ENCODE measurements at places on chromosomes 4 and X.

DNA sequence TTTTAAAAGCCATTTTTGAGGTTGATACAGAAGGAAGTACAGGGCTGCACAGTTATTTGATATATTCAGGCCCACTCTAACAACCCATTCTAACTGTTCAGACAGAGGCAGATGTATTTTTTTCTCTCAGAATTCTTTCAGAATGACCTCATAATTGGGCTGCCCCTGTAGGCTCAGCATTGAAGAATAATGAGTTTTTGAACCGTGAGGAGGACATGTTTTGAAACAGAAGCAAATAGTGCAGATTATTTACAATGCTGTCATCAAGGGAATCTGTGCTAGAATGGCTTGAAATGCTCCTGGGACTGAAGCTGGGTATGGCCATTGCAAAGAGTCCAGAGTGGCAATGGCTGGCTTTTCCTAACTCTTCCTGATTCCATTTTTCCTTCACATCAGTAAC, 158.1 kb downstream of the SOX3 start:
- DNase-seq, result no peak

GRCh38 chr4:151564321-151564720, 155.3 kb downstream of the FHIP1A start:
- DNase-seq, result no peak

DNA sequence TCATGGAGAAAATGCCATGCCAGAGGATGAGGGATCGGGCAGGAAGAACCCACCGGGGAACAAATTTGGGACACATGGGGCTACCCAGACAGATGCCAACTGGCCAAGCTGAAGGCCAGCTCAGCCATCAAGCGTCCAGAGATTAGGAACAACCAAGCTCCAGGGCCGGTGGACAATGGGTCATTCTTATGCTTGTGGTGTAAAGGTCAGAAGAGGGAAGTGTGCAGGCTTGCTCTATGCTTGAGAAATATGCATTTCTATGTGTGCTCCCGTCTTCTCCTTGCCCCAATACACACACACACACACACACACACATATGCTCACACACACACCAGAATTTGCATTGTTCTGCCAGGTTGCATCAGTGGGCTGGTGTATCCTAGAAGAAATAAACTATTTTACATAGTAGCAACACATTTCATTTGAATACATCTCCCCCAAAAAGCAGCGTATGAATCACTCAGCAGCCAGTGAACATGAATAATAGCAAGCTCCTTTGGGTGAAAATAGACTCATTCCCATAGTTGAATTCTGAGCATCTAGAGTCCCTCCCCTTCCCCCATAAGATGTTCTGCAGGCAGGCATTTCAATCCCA, 201.9 kb upstream of the PPARGC1A start:
- no peak for DNase-seq

DNA sequence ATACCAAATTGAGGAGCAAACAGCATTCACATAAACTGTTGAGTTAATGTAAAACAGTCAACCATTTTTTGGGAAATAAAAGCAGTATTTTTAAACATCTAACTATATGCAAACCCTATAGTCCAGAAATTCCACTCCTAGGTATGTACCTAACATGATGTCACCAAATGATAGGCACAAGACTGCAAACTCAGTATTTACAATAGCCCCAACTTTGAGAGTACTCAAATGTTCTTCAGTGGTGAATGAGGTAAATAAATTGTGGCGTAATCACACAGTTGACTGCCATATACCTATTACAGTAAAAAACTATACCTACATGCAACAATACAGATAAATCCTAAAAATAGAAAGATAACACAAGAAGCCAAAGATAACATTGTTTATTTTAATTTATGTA, 1243.8 kb upstream of the ADGRL3 start:
- DNase-seq, result no peak
